ENCODE measurements at places on chromosomes 5 and 9.

GRCh38 chr9:74379718-74380117, 117.4 kb upstream of the RORB start:
- no peak for DNase-seq

- DNase-seq, result no peak
Observed at GRCh38 chr5:93018461-93018860, 562.6 kb downstream of the NR2F1-AS1 start.

DNA sequence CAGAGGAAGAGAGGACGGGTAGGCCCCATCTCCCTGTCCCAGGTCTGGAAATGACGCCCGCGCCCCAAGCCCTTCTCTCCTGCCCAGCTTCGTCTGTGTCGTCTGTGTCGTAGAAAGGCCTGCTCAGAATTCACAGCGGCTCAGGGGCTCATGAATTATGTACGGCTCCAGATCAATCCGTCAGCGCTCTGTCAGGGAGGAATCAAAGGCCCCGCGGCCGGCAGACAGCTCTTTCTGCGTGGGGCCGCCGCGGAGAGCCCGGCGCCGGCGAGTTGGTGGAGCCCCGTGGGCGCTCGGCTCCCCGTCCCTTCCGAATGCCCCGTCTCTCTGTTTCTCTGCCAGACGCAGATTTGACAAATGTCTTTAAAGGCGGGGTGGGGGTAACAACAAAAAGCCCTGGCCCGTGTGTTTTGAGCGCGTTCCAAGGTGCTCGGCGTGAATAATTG, 83.8 kb upstream of the RAPGEF1 start:
- no peak for DNase-seq

DNA sequence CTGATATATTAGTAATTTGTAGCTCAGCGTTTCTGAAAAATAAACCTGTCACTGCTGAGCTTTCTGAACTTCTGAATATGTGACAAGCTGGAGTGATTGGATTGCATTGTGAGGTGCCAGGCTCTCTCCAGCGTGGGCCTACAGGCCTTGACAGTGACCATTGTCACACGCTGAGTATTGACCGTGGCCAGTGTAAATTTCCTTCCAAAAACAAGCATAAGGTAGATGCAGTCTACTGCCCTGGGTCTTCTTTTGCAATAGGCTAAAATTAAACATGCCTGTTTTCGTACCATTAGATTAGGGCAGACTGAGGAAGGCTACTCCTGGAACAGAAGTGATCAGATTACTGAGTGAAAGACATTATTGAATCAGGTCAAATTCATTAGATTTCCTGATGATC, 60.2 kb downstream of the SPEF2 start:
- no peak for DNase-seq

GRCh38 chr9:71663931-71664459, 104.3 kb downstream of the CEMIP2 start:
- no peak for DNase-seq

DNA sequence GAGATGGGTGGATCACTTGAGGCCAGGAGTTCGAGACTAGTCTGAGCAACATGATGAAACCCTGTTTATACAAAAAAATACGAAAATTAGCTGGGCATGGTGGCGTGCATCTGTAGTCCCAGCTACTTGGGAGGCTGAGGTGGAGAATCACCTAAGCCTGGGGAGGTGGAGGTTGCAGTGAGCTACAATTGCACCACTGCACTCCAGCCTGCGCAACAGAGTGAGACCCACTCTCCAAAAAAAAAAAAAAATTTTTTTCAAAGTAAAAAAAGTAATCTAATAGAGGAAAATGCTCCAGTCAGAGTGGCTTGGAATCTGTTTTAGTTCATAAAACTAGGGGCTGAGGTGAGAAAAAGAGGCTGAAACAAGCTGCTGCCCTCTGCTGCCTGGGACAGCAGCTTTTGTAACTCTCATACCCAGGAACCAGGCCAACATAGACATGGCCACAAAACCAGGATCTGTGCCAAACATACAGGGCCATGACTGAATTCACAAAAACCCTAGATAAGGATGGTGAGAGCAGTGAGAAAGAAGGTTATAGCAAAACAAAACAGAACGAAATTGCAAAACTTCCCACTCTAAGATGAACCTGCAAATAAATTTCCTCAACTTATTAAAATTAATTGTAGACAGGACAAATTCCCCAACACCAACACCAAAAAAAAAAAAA, 13.1 kb upstream of the DCAF12 start:
- DNase-seq, result peak; percentile 55

DNA sequence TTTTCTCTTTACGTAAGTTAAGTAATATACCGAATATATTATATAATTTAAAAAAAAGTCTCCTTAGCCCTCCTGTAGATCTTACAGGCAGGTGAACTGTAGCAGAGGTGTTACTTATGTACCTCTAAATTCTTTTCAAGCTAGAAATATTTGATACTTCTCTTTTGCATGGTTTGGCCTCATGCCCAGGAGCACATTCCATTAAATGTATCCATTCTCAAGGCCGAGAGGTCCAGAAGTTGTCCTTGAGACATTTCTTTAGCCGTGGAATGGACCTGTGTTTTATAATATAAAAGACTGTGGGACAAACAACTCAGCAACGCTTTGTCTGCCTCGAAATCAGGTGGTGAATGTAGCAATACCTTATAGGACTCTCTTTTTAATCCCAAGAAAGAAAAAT, 184.5 kb downstream of the TRIO start:
- no peak for DNase-seq

GRCh38 chr5:95871146-95871806, 48.8 kb upstream of the GLRX start:
- DNase-seq, result no peak

GRCh38 chr5:170571281-170571731, 67.5 kb downstream of the KCNIP1 start:
- DNase-seq, result no peak

- no peak for DNase-seq
Observed at GRCh38 chr5:180127682-180128670, 56.4 kb upstream of the RNF130 start.

GRCh38 chr5:129425031-129425430, 35.1 kb upstream of the ADAMTS19 start:
- DNase-seq, result no peak

GRCh38 chr5:113250341-113250953, 184.3 kb downstream of the TSSK1B start:
- DNase-seq, result peak; percentile 31

DNA sequence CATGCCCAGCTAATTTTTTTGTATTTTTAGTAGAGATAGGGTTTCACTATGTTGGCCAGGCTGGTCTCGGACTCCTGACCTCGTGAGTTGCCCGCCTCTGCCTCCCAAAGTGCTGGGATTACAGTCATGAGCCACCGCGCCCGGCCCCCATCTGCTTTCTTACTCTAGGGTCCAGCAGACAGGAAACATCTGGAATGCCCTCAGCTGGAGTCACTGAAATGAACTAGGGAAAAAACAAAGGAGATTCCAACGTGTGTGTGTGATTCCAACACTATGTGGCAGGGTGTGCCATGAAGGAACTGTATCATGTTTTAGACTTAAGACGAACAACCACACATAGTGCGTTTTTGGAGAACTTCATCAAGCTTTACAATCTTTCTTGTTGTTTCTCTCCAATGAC, 540.1 kb upstream of the DAP start:
- no peak for DNase-seq

- peak; percentile 44 for DNase-seq
Observed at GRCh38 chr5:179142434-179143198, 82.4 kb downstream of the ZNF354C start.

- no peak for DNase-seq
Observed at GRCh38 chr9:84322828-84323227, 17.7 kb downstream of the SLC28A3 start.

- no peak for DNase-seq
Observed at GRCh38 chr9:83570359-83570758, 32.2 kb upstream of the FRMD3 start.

DNA sequence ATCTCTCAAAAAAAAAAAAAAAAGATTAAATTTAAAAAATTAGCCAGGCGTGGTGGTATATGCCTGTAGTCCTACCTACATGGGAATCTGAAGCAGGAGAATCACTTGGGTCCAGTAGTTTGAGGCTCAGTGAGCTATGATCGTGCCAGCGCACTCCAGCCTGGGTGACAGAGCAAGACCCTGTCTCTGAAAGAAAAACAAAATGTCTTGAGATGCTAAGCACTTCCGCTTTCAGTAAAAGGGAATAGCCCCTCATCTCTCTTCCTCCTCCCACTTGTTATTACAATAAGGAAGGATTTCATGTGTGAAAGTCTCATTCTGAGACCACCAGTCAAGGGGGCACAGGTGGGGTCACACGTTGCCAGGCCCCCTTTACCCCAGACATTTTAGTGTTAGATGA, 79.4 kb downstream of the GOLPH3 start:
- no peak for DNase-seq

- no peak for DNase-seq
Observed at GRCh38 chr5:13331585-13331984, 612.9 kb downstream of the DNAH5 start.

DNA sequence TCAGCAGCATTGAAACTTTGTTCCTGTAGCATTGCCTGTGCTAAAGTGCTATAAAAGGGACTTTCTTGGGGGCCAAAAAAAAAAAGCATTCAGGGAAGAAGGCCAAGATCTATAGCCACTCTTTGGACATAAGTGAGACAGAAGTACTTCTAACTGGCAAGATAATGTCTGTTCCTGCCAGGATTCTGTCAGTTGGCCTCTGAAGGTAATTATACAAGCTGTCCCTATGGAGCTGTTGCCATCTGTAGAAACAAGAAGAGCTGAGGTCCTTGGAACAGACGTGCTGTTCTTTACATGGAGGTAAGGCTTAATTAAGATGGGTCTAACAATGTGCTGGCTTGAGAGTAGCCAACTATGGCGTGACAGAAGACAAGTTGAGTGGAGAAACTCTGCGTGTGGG, 9.7 kb downstream of the KIF20A start:
- DNase-seq, result no peak

GRCh38 chr5:16411235-16411634, 54.4 kb downstream of the ZNF622 start:
- no peak for DNase-seq

- no peak for DNase-seq
Observed at GRCh38 chr5:55437452-55437851, 97.3 kb downstream of the PLPP1 start.

All from BJ (cell line).